ENCODE measurements at places on chromosomes 13 and 19.
A peak's percentile ranks its signal among the peaks of the same experiment; 100 is the strongest.

DNA sequence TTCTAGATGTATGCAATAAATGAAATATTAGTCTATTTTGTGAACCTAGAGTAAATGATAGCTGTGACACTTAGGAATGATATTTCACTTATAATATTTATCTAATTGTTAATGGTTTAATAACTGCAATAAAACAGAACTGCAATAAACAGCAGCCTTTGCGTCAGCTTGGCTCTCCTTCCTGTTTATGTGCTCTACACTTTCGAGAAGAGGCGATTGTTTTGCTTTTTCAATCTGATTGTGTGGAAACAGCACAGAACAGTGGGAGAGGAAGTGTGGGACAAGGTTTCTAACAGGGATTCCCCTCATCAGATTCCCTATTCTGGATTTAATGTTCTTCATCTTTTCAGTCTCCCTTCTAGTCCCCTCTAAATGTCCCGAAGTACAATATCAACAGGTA is 17.3 kb upstream of the TRPC4 start:
- DNase-seq, result no peak

DNA sequence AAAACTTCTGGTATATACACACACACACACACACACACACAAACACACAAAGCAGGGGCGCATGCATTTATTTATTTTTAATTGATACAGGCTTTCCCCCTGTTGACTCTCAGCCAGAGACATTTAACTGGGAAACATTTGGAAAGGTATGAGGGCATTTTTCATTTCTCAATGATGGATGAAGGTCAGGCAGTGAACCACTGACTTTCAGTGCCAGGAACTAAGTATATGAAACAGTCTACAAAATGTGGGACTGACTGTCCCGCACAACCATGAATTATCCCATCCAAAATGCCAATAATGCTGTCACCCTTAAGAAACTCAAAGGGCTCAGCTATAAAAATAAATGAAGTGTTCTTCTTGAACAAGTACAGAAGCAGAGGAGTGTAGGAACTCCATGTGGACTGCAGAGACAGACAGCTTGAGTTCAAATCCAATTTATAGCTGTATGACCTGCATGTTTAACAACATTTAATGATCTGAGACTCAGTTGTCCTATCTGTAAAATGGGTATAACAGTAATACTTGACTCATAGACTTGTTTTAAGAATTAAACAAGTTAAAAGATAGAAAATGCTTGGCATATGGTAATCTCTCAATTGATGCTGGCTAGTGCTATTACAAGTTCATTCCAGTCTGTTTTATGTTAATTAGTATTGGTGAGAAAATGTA is 25.0 kb upstream of the INTS6 start:
- DNase-seq, result no peak

DNA sequence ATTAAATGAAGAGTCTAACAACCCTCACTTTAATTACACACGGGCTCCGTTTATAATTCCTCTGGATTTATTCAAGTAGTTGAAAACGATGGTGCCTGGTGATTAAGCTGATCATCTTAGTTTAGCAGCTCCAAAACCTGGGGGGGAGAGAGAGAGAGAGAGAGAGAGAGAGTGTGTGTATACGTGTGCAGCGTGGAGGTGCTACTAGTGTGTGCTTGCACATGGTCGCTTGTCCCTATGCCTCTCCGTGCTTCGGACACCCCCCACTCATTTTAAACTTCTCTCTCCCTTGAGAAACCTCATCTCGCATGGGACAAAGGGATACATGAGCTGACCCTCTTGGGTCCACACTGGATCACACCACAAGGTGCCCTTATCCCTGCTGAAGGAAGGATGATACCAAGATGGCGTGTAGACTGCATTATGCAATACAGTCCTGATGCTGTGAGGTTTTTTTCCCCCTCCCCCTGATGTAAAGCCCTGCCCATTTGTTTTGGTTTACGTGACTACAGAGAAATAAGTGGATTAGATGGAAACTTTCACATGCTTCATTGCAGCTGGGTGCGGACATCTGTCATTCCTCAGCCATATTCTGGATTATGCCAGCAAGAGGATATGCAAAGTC is 320.8 kb downstream of the ZNF536 start:
- no peak for DNase-seq

DNA sequence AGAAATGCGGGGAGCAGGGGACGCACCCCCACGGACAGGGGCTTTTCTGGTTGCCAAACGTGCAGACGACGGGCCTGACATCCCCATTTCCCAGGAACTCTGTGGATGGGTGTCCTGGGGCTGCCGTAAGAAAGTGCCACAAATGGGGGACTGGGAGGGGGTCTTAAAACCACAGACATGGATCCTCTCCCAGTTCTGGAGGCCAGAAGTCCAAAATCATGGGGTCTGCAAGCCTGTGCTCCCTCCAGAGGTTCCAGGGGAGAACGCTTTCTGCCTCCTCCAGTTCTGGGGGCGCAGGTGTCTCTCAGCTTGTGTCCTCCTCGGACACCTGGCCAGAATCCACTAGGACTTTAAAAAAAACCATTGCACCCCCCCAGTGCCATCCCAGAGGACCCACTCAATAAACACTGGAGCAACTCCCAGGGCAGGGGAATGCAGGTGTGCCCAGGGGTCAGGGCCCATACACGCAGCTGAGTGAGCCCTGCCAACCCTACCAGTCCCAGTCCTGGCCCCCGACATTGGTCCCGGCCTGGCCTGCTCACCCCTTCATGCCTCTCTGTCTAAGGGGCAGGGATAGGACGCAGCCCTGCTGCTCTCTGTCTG is 103.9 kb downstream of the GADD45B start:
- no peak for DNase-seq

DNA sequence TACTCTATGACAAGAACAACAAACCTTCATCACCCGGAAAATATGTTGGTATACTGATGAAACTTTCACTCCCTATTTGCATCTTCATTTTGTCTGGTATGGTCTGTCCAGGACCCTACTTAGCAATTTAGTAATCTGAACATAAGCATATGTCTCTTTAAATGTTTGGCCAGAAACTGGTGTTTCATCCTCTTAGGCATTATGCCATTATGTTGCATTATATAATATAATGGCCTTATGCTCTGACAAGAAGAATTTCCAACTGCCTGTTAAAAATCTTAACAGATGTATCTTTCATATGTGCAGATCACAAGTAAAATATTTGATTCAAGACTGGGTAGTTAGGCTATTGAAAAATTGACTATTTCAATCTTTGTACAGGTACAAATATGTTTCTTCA is 610.6 kb upstream of the PRR20A start:
- DNase-seq, result no peak

GRCh38 chr13:102597029-102597961 is 509 bp downstream of the TPP2 start:
- peak; percentile 24 for DNase-seq

DNA sequence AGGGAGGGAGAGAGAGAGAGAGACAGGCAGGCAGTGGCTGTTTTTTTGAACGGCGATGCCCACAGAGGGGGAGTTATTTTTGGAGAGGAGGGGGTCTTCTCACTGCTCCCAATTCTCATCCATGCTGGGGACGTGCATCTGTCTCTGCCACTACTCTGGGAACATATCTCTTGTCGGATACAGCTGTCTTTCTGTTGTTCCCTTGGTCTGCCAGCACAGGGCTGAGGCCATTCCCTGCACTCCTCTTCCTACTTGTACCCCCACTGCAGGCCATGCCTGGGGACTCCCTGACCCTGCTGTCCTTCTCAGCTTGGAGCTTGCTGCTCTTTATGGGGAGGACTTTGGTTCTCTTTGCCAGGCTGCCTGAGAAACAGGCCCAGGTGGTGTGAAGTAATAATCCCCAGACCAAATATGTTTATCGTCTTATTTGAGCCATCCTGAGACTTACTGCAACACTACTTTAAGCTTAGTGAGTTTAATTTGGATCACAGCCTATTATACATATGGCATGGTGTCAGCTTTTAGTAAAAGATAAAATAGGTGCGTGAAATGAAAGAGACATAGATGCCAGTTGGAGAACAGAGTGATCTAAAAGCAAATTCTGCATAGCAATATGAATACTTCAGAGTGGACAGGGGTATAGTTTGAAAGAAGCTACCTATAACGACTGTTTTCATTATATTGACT is 19.1 kb downstream of the LRCH1 start:
- no peak for DNase-seq

- DNase-seq, result no peak
Measured at GRCh38 chr13:51585696-51586095, 1.4 kb downstream of the WDFY2 start.

- DNase-seq, result no peak
Measured at GRCh38 chr13:35599384-35599783, 122.9 kb upstream of the MAB21L1 start.

DNA sequence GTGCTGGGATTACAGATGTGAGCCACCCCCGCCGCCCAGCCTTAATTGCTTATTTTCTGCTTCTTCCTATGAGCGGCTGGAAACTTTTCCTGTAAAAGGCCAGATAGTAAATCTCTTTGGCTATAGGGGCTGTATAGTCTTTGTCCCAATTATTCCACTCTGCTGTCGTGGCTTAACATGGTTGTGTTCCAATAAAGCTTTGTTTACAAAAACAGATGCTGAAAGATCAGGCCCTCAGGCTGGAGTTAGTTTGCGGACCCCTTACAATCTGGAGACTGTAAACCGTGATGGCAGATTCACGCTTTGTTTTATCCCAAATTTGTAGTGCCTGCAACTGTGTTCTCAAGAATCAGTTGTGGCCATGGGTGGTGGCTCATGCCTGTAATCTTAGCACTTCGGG is 10.7 kb downstream of the KCNC3 start:
- DNase-seq, result no peak

- DNase-seq, result no peak
Measured at GRCh38 chr13:72677431-72677830, 50.0 kb downstream of the MZT1 start.

- no peak for DNase-seq
Measured at GRCh38 chr13:97258801-97259200, 36.7 kb downstream of the MBNL2 start.

GRCh38 chr19:756236-756635 is 5.3 kb downstream of the MISP start:
- no peak for DNase-seq

GRCh38 chr13:37954191-37954590 is 84.6 kb upstream of the TRPC4 start:
- no peak for DNase-seq

GRCh38 chr19:6233056-6233826 is 46.5 kb downstream of the MLLT1 start:
- no peak for DNase-seq

DNA sequence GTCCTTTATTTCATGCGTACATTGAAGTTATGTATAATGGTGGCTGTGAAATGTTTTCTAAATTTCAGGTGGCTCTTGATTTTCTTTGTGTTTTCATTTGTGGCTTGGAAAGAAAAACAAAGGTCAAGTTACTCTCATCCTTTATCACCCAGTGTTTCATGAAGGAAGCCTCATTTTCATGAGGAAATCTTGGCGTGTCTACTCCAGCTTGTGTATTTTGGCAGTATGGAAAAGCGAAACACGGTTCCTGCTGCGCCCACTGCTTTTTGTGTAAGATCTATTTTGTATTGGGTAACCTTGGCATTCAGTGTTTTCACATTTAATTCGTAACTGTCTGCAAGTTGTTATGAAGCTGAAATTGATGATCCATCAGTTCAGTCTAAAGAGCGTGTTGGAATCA is 147.0 kb upstream of the RNF113B start:
- no peak for DNase-seq

DNA sequence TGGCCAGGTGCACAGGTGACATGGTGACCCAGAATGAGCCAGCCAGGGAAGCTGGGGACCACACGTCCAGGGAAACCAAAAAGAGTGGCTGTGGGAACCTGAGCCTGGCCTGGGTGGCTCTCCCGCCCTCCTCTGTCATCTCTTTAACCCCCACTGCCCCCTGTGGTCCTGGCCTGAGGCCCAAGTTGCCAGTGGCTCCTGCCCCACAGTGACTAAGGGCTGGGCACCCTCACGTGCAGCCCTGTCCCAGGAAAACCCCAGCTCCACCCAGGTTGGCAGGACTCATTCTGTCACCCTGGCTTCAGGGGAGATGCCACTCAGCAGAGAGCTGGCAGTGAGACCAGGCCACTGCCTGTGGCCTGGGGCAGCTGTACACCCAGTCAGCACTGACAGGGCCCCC is 30.6 kb upstream of the ISYNA1 start:
- no peak for DNase-seq

DNA sequence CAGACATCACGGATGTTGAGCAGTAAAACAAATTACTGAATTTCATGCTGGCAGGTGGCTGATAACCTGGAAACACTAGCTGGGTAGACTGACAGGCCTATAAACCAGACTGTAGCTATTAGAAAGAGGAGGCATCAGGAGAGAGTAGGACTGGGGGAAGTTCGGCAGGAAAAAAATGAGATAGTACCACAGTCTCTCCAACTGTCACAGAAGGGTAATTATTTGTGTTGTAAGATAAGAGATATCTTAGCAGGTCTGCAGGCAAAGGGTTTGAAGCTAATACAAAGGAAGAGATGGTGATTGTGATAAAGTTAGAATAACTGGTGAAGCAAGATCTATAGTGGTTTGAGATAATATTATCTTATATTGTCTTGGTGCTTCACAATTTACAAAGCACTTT is 41.7 kb downstream of the MIPEP start:
- DNase-seq, result no peak

DNA sequence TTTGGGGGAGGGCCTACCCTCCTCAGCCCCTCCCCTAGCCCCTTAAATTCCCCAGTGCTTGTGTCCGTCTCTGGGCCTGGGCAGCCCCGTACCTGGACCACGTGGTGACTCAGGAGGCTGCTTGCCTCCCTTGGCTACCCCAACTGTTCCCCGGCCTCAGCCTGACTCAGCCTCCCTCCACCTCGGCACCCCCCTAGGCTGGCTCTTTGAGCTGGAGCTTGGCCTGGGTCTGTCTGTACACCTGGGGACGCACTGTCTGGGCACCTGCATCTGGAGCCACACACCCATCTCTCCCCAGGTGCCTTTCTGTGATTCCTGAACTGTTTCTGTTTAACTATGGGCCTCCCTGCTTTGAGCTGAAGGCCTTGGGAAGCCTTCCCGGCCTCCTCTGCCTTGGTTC is 1.8 kb upstream of the KLK14 start:
- no peak for DNase-seq

GRCh38 chr19:31220540-31220939 is 128.7 kb downstream of the TSHZ3 start:
- DNase-seq, result no peak
